ENCODE measurements at places on chromosomes 4 and X. TPM values are rescaled to one million over a fixed set of nuclear protein-coding genes. Genes with fewer than 3 reads are reported as not detected.

The HHIP gene
- 2.8 TPM for total RNA-seq

The WAS gene
- 4.8 TPM for total RNA-seq

The USP17L20 gene
- total RNA-seq: not detected

The ENPEP gene
- 3.9 TPM for total RNA-seq

The DRP2 gene
- total RNA-seq: 2.1 TPM

The GABRQ gene
- total RNA-seq: 0.26 TPM

The AVPR2 gene
- total RNA-seq: 2.3 TPM

The FRMD7 gene
- 1.6 TPM for total RNA-seq

The CXCL8 gene
- total RNA-seq: 0.44 TPM

The ARMCX4 gene
- total RNA-seq: 29.8 TPM

The IL2RG gene
- total RNA-seq: 5.6 TPM

The GLRA3 gene
- total RNA-seq: not detected

The SPANXC gene
- total RNA-seq: not detected

The ZXDB gene
- 9.4 TPM for total RNA-seq

The AIFM1 gene
- total RNA-seq: 28.5 TPM

The AKAP14 gene
- total RNA-seq: not detected

The ADGRG2 gene
- 1.9 TPM for total RNA-seq

The TEX11 gene
- not detected for total RNA-seq

The HTN1 gene
- total RNA-seq: not detected

The GAGE1 gene
- not detected for total RNA-seq

The HTR2C gene
- total RNA-seq: 0.75 TPM

The SOWAHB gene
- total RNA-seq: 14.3 TPM

The GPC4 gene
- 8.0 TPM for total RNA-seq

The C4orf50 gene
- 0.05 TPM for total RNA-seq

The RASGEF1B gene
- total RNA-seq: 8.4 TPM

The STATH gene
- total RNA-seq: not detected

The CTPS2 gene
- total RNA-seq: 17.4 TPM

The GAGE12F gene
- total RNA-seq: not detected

Measured in ureter (tissue), 1 donor.